ENCODE measurements at places on chromosomes 16 and 17.
A peak's percentile ranks its signal among the peaks of the same experiment; 100 is the strongest.

GRCh38 chr17:28889996-28890395 is 7.5 kb downstream of the FLOT2 start:
- no peak for DNase-seq
- peaks cover 23% of the 10 kb centered on the region for H3K36me3 ChIP-seq
- no peaks in the 10 kb centered on the region for H3K27me3 ChIP-seq
- peaks cover 45% of the 10 kb centered on the region for H3K4me1 ChIP-seq

- peaks cover 17% of the 10 kb centered on the region for H3K4me1 ChIP-seq
- no peaks in the 10 kb centered on the region for H3K36me3 ChIP-seq
- no peak overlapping the region for H3K27ac ChIP-seq
- peaks cover 22% of the 10 kb centered on the region for H3K27me3 ChIP-seq
Measured at GRCh38 chr17:79026376-79027273, 2.7 kb downstream of the C1QTNF1 start.

GRCh38 chr16:13438064-13438463 is 481.9 kb upstream of the ERCC4 start:
- H3K4me1 ChIP-seq = no peaks in the 10 kb centered on the region
- no peak overlapping the region for H3K4me3 ChIP-seq
- H3K36me3 ChIP-seq = no peaks in the 10 kb centered on the region
- DNase-seq = no peak
- H3K27ac ChIP-seq = no peak overlapping the region

- H3K36me3 ChIP-seq = no peaks in the 10 kb centered on the region
- H3K4me3 ChIP-seq = no peak overlapping the region
- no peak for DNase-seq
- H3K27me3 ChIP-seq = no peaks in the 10 kb centered on the region
Measured at GRCh38 chr16:78813661-78814311, 714.3 kb downstream of the WWOX start.

DNA sequence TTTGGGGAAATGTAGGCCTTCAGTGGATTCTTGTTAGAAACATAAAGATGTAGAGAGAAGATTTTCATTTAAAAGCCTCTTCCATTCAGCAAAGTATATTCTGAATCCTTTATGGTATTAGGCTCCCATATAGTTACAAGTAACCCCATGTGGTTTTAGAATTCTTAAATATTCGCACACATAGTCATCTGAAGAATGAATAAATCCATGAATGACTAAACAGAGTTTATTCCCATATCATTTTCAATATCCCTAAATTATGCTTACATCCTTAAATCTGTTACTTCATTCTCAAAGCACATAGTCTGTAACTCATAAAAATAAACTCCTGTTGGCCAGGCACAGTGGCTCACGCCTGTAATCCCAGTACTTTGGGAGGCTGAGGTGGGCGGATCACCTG is 962.1 kb downstream of the KCNJ18 start:
- H3K27ac ChIP-seq = no peak overlapping the region
- H3K36me3 ChIP-seq = no peaks in the 10 kb centered on the region
- H3K4me1 ChIP-seq = no peaks in the 10 kb centered on the region
- no peaks in the 10 kb centered on the region for H3K27me3 ChIP-seq
- no peak for DNase-seq
- no peak overlapping the region for H3K4me3 ChIP-seq

DNA sequence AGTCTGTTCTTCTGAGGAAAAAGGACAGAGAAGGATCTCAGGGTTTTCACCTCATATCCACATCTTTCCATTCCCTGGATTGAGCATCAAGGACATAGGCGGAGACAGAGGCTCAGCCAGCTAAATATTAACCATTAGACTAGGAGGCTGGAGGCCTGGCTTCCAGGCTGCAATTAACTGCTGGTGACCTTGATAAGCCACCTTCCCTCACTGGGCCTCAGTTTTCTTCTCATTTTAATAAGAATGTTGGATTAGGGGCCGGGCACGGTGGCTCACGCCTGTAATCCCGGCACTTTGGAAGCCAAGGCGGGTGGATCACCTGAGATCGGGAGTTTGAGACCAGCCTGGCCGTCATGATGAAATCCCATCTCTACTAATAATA is 25.6 kb upstream of the CNOT1 start:
- DNase-seq = no peak
- no peaks in the 10 kb centered on the region for H3K4me1 ChIP-seq
- H3K27me3 ChIP-seq = no peaks in the 10 kb centered on the region

- H3K27ac ChIP-seq = no peak overlapping the region
- DNase-seq = no peak
- H3K27me3 ChIP-seq = no peaks in the 10 kb centered on the region
- no peak overlapping the region for H3K4me3 ChIP-seq
- H3K4me1 ChIP-seq = peaks cover 2% of the 10 kb centered on the region
Measured at GRCh38 chr16:24749310-24749709, 19.9 kb downstream of the TNRC6A start.

DNA sequence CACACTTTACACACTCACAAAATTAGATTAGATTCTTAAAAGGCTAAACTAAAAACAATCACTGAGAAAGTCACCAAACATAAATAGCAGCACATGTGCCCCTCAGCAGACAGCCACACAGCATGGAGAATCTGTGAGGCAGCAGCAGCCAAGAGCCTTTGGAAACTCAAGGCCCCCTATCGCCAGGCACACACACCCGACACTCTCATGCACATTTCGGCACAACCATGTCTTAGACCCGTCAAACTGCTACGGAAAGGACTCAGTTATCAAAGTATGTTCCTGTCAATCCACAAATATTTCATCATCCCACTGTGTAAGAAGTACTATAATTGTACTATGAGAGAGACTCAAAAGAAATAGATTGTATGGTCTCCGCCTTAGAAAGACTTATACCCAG is 20.9 kb downstream of the UBE2O start:
- H3K27ac ChIP-seq = no peak overlapping the region
- no peaks in the 10 kb centered on the region for H3K4me1 ChIP-seq
- DNase-seq = no peak
- no peaks in the 10 kb centered on the region for H3K27me3 ChIP-seq
- H3K4me3 ChIP-seq = no peak overlapping the region

- H3K27ac ChIP-seq = no peak overlapping the region
- H3K4me1 ChIP-seq = no peaks in the 10 kb centered on the region
- no peaks in the 10 kb centered on the region for H3K36me3 ChIP-seq
- no peak overlapping the region for H3K4me3 ChIP-seq
- DNase-seq = no peak
Measured at GRCh38 chr17:32869345-32870026, 7.4 kb downstream of the MYO1D start.

GRCh38 chr17:4326112-4326511 is 40.4 kb downstream of the UBE2G1 start:
- H3K36me3 ChIP-seq = no peaks in the 10 kb centered on the region
- no peak for DNase-seq
- H3K27ac ChIP-seq = no peak overlapping the region
- no peaks in the 10 kb centered on the region for H3K4me1 ChIP-seq
- no peaks in the 10 kb centered on the region for H3K27me3 ChIP-seq

DNA sequence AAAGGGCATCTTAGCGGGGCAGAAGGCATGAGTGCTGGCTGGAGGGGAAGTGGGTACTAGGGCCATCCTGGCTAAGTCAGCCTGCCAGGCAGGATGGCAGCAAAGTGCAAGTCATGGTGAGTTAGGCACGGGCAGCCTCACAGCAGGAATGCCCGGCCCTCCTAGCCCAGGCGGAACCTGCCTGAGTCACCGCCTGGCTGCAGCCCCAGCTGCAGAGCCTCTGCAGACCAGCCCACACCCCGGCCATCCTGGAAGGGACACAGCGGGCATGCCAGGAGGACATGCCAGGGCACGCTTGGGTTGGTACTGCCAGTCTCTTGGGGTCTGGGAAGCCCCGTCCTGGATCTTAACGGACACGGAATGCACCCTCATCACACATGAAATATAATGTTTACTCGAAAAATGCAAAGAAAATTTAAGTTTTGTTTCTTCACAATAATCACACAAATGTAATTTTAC is 5.0 kb upstream of the ALDH3A1 start:
- H3K27ac ChIP-seq = no peak overlapping the region
- no peaks in the 10 kb centered on the region for H3K36me3 ChIP-seq
- H3K4me1 ChIP-seq = no peaks in the 10 kb centered on the region
- H3K4me3 ChIP-seq = no peak overlapping the region
- no peak for DNase-seq

DNA sequence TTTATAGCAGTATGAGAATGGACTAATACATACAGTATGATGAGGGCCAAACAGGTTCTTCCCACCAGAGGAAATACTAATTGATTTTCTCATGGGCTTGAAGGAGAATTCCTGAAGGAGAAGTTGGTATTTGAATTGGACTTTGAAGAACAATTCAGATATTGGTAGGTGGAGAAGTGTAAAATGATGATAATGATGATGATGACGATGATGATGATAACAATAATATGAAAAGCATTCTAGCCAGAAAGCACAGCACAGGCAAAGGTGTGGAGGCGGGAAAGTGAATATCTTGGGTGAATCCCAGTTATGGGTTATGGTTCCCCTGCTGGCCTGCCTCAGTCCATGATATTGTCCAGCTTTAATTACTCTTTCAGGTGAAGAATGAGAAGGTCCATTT is 562.4 kb upstream of the SALL1 start:
- no peak overlapping the region for H3K4me3 ChIP-seq
- H3K27ac ChIP-seq = no peak overlapping the region
- no peak for DNase-seq
- no peaks in the 10 kb centered on the region for H3K4me1 ChIP-seq

DNA sequence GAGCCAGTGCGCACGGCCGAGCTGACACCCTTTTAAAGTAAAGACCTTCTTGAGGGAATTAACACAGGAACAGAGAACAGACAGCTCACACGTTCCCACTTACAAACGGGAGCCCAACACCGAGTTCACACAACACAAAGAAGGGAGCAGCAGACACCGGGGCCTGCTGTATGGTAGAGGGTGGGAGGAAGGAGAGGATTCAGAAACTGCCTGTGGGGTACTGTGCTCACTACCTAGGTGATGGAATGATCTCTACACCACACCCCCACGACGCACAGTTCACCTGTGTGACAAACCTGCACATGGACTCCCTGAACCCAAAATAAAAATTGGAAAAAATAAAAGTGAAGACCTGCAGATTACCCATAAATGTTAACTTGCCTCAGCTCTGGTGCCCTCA is 32.5 kb downstream of the TMC6 start:
- H3K27me3 ChIP-seq = no peaks in the 10 kb centered on the region
- H3K4me3 ChIP-seq = no peak overlapping the region
- H3K36me3 ChIP-seq = peaks cover 76% of the 10 kb centered on the region
- no peak for DNase-seq

DNA sequence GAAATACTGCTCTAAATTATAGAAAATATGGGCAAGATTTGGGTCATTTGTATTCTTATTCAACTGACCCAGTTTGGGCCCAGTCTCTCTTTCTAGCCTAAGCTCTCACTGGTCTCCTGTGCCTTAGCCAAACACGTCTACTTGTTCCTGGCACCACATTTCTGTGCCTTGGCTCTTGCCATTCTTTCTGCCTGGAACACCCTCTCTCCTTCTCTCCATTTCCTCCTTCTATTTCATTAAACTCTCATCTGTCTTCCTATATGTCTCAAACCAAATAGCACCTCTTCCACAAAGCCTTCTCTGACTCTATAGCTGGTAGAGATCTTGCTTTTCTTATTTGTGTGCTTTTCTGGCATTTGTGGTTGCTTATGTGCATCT is 37.7 kb upstream of the NUFIP2 start:
- no peaks in the 10 kb centered on the region for H3K36me3 ChIP-seq
- H3K4me3 ChIP-seq = no peak overlapping the region
- H3K27me3 ChIP-seq = no peaks in the 10 kb centered on the region
- DNase-seq = no peak

GRCh38 chr16:30066761-30067583 is 1.4 kb downstream of the ALDOA start:
- peaks cover 42% of the 10 kb centered on the region for H3K4me1 ChIP-seq
- DNase-seq = no peak
- H3K27me3 ChIP-seq = no peaks in the 10 kb centered on the region
- H3K36me3 ChIP-seq = peaks cover 45% of the 10 kb centered on the region
- peak overlapping the region; percentile 79 for H3K27ac ChIP-seq
- H3K4me3 ChIP-seq = peak overlapping the region; percentile 96

- H3K27me3 ChIP-seq = no peaks in the 10 kb centered on the region
- no peak overlapping the region for H3K4me3 ChIP-seq
- H3K27ac ChIP-seq = peak overlapping the region; percentile 21
- peaks cover 8% of the 10 kb centered on the region for H3K4me1 ChIP-seq
- no peak for DNase-seq
Measured at GRCh38 chr16:71276589-71277334, 12.4 kb downstream of the CMTR2 start.

DNA sequence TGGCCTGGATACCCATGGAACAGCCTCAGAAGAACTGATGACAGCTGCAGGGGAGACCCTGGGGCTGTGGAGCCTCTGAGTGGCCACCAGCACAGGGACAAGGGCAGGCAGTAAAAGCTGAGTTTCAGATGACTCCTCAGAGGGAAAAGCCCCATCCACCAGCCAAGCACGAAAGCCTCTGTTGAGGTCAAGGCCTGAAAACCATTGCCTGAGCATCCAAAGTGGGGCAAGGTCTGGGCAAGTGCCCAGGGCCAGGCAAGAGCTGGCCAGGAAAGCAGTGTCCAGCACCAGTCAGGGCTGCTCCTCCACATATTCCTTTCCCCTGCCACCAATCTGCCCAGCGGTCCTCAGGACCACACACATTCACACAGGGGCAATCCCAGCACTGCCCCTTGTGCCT is 16.4 kb downstream of the ATP6V0D1 start:
- peaks cover 17% of the 10 kb centered on the region for H3K36me3 ChIP-seq
- no peak for DNase-seq
- peaks cover 12% of the 10 kb centered on the region for H3K4me1 ChIP-seq
- no peaks in the 10 kb centered on the region for H3K27me3 ChIP-seq
- no peak overlapping the region for H3K27ac ChIP-seq

- H3K36me3 ChIP-seq = no peaks in the 10 kb centered on the region
- no peaks in the 10 kb centered on the region for H3K4me1 ChIP-seq
- DNase-seq = no peak
Measured at GRCh38 chr17:70011750-70012149, 63.3 kb upstream of the KCNJ16 start.

GRCh38 chr17:59627770-59628171 is 8.1 kb downstream of the CLTC start:
- H3K27ac ChIP-seq = peak overlapping the region; percentile 12
- H3K4me1 ChIP-seq = peaks cover 22% of the 10 kb centered on the region
- H3K36me3 ChIP-seq = no peaks in the 10 kb centered on the region
- H3K4me3 ChIP-seq = no peak overlapping the region
- H3K27me3 ChIP-seq = no peaks in the 10 kb centered on the region

GRCh38 chr16:11020388-11020787 is 76.0 kb downstream of the CLEC16A start:
- H3K36me3 ChIP-seq = peaks cover 21% of the 10 kb centered on the region
- H3K4me1 ChIP-seq = no peaks in the 10 kb centered on the region
- no peaks in the 10 kb centered on the region for H3K27me3 ChIP-seq
- no peak for DNase-seq
- no peak overlapping the region for H3K27ac ChIP-seq
- H3K4me3 ChIP-seq = no peak overlapping the region

Measured in natural killer cell (primary cell).